ENCODE measurements at places on chromosomes 2 and 18. TPM values are rescaled to one million over a fixed set of nuclear protein-coding genes. Genes with fewer than 3 reads are reported as not detected.

Gene PMAIP1
- 8.3 TPM for total RNA-seq

Gene UGT1A8
- total RNA-seq, result not detected

Gene IL37
- total RNA-seq, result not detected

Gene CD207
- not detected for total RNA-seq

Gene PRADC1
- 26.8 TPM for total RNA-seq

Measured in metanephros (tissue), 2 donors.